ENCODE measurements at places on chromosomes 12 and 14. TPM values are rescaled to one million over a fixed set of nuclear protein-coding genes. Genes with fewer than 3 reads are reported as not detected.

GRCh38 chr14:30064454-30064853 lies 136.8 kb upstream of the PRKD1 start:
- DNase-seq = no peak

- DNase-seq = peak; percentile 79
These were observed 83.4 kb downstream of the GTF2A1 start for GRCh38 chr14:81137316-81137715.

DNA sequence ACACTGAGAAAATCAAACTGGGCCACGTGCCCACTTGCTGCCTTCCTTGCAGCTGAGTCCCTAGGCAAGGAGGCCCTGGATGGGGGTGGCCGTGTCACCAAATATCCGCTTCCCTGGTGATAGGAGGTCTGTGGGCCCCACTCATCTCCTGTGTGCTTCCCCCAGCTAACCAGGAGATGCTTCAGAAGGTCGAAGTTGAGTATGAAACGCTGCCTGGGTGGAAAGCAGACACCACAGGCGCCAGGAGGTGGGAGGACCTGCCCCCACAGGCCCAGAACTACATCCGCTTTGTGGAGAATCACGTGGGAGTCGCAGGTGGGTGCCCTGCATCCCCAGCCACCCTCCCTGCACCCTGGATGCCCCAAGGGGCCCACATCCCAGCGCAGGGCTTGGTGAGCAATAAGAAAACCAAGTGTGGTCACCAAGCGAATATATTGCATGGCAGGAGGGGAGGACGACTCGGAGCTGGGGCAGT lies 6.8 kb upstream of the SIVA1 start:
- no peak for DNase-seq

- no peak for DNase-seq
These were observed 8.8 kb upstream of the FOXG1 start for GRCh38 chr14:28757786-28758185.

Gene PAPLN
- total RNA-seq = 13.7 TPM

- DNase-seq = no peak
These were observed 979.8 kb downstream of the VRK1 start for GRCh38 chr14:97776890-97777558.

Gene CLEC14A
- total RNA-seq = 11.9 TPM

Gene MYG1
- total RNA-seq = 56.8 TPM

DNA sequence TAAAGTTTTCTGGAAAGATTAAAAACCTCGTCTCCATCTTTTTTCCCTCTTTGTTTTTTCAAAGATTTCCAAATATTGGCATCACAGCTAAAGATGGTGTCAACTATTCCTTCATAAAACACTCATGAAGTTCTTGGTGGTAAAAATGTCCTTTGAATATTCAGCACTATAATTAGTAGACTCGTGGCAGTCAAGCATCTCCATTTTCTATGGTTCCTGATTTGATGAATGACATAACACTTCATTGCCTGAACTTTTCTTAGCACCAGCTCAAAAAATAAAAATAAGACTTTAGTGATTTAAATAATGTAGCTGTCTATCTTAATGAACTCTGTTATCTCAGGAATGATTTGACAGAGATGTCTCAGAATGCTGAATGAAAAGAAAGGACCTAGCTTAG lies 19.7 kb downstream of the UBE2N start:
- DNase-seq = no peak

DNA sequence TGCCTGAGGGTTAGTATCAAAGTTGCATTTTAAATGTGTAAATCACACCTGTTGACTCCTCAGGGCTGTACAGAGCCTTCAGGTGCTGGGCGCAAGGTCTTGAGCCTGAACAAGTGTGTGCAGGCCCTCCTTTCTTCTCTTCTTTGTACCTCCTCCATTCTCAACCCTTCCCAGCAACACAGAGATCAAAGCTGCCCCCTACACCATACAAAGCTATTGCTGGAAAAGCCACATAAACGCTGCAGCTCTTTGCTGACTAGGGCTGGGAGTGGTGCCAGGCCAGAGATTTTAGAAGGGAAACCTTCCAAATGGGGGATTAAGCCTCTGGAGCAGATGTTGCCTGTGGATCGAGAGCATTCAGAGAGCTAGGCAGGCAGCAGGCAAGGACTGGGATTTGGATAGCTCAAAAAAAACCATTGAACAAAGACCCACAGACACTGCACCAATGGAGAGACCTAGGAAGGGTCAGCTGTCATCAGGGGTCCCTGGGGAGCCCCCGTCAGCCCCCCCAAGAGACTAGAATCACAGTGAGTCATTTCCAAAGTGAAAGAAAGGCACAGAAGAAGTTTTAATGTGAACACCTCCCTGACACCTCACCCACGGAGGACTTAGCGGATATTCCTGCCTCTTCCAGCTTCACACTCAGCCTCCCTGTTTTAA lies 18.2 kb upstream of the SUSD6 start:
- no peak for DNase-seq

Gene SERPINA12
- total RNA-seq = not detected

DNA sequence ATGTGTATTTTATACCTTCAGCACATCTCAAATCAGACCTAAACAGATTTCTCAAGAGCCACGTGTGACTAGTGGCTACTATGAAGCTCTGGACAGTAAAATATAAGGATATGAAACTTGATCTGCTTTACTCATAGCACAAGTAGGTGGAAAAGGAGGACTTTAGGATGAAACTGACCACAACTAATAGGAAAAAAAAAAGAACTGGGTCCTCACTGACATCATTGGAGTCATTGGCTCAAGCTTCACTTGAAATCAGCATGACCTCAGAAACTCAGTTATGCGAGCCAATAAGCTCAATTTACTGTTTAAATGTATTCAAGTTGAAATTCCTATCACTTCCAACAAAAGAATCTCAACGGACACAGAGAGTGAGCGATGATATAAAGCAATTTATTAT lies 34.1 kb upstream of the CIT start:
- DNase-seq = no peak
